ENCODE measurements at places on chromosomes 5 and 9.

- DNase-seq, result peak; percentile 16
Observed at GRCh38 chr5:60649288-60649917, 50.6 kb downstream of the DEPDC1B start.

- DNase-seq, result no peak
Observed at GRCh38 chr5:134510970-134511795, 14.3 kb upstream of the JADE2 start.

DNA sequence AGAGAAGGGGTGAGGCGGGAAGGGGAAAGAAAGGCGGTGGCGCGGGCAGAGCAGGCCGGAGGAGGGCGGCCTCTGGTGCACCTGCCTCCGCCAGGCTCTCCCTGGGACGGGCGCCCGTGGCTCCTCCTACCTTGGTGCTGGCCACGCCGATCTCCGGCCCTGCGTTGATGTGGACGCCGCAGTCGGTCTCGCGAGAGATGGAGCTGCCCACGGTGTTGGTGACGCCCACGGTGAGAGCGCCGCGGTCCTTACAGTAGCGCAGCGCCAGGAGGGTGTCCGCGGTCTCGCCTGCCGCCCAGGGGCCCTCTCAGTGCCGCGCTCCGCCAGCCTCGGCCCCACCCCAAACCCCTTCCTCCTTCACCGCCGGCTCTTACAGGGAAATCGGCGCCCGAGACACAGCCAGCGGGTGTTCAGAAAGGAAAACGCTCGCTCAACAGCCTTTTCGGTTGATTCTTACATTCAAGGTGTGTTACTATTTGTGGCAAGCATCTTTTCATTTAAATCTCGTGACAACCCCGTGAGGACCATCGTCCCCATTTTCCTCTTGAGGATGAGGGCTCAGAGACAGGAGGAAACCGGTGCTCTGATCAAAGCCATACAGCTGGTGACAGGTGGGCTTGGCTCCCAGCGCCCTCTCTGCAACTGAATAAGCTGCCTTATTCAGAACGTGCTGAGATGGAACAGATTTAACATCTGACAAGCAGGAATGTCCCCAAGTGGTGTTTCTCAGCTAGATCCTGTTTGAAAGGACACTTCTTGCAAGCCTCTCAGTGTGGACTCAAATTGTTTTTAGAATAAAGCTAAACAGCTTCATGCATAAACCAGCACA, 22.0 kb upstream of the MAPK9 start:
- no peak for DNase-seq

DNA sequence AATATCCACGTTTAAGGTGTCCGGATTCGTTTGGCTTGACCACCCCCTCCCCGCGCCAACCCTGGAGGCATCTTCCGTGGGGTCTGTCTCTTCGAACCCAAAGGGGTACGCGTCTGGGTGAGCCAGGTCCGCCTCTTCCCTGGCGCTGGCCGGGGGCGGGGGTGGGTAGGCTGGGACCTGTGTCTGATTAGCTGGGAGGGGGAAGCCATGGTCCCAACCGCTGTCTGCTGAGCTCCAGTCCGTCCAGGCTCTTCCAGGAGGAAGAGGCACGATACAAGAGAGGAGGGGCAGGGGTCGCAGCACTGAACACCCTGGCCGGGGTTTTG, at the start of gene LVRN:
LVRN (plus strand) TSS at position 237 of the 326 bp plus-strand sequence. CDS start 143 bp downstream, outside the sequence.
- DNase-seq, result no peak

- no peak for DNase-seq
Observed at GRCh38 chr9:105859428-105860091, 165.2 kb downstream of the TMEM38B start.

DNA sequence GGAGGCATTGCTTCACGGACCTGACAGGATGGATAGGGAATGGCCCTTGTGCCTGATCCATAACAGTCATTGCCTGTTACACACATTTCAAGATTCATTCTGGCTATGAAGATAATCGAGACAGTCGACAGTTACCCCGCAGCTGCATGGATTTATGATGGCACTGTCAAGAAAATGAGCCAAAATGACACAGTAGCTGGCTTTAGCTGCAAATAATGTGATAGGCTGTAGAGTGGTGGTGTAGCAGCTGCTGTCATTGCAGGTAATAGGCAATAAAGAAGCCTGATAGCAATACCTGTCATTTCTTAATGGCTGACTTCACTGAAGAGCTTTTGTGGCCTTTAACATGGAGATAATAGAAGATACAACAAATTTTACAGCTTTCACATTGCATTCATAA, 1085.2 kb upstream of the ARRDC3 start:
- DNase-seq, result no peak

- no peak for DNase-seq
Observed at GRCh38 chr5:64518793-64519192, 13.0 kb downstream of the RGS7BP start.

GRCh38 chr9:89825669-89826068, 220.9 kb downstream of the GADD45G start:
- DNase-seq, result no peak

- no peak for DNase-seq
Observed at GRCh38 chr5:62652225-62652624, 73.6 kb downstream of the LRRC70 start.

DNA sequence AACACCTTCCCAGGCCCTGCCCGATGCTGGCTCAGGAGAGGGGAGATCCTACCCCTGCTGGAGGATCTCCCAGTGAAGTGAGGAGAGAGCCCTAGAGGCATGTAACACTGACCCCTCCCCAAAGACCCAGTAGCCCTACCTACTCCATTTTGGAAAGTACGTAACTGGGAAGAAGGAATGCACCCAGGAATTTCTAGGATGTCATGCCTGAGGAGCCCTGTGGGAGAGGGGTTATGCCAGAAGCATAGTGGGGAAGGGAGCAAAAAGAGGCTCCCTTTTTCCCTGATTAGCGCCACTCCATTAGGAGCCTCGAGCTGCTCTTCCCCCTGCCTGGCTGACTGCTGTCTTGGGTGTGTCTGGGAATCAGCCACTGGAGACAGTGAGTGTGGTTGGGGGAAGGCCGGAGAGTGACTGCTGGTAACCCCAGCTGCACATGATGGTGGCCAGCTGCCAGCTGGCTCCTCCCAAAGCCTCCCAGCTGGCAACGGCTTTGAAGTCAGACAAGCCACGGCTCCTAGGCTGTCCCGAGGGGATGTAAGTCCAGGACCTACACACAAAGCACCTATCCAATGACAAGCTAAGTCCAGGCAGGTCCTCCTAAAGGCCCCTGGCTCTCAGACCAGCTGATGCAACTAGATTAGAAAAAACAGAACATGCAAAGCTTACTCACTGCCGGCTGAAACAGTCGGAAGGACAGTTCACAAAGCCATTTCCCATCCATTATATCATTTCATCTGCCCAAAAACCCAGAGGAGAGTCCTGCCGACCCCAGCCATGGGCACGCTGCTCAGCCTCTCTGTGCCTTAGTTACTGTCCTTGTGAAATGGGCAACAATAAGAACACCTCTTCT, 136.5 kb upstream of the ABCA1 start:
- peak; percentile 91 for DNase-seq

DNA sequence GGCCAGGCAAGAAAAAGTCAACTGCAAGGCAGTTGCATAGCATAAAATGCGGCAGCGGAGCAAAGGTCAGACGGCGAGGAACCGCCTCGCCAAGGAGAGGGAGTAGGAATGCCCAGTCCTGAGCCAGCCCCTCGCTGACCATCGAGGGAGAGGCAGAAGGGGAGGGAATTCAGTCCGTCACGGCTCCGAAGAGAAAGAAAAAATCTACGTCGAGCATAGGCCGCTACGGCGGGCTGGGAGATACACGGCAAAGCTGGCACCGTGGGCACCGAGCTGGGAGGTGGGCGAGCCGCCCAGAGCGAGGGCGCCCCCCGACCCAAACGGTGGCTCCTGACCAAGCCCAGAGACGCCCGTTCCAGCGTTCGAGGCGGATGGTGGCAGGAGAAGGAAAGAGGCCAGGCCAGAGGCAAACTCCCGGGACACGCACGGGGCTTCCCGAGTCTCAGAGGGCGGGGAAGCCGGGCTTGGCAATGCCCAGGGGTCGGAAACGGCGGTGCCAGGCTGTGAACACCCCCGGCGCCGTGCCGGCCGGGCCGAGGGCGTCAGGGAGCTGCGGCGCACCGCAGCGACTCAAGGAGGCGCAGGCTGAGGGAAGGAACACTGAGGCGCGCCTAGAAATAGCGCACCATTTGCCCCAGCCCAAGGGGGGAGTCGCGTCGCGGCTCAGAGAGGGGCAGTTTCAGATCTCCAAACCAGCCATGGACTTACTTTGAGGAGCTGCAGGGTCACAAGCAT, 518 bp downstream of the SPRY4 start:
- DNase-seq, result no peak

DNA sequence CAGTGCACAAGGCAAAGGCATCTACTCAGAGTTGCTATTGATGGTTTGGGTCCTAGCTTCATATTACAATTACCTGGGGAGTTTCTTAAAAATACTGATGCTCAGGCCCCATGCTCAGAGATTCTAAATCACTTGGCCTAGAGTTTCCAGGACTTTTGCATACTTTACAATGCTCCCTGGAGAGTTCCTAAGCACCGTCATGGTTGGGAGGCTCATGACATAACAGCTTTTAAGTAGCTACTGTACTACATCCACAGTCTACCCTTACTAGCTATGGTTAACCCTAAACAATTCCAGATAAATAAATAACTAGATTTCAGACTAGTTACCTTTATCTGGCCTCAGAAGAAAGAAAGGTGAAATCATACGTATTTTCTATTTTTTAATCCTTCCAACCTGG, 414.4 kb downstream of the PDE4D start:
- no peak for DNase-seq

DNA sequence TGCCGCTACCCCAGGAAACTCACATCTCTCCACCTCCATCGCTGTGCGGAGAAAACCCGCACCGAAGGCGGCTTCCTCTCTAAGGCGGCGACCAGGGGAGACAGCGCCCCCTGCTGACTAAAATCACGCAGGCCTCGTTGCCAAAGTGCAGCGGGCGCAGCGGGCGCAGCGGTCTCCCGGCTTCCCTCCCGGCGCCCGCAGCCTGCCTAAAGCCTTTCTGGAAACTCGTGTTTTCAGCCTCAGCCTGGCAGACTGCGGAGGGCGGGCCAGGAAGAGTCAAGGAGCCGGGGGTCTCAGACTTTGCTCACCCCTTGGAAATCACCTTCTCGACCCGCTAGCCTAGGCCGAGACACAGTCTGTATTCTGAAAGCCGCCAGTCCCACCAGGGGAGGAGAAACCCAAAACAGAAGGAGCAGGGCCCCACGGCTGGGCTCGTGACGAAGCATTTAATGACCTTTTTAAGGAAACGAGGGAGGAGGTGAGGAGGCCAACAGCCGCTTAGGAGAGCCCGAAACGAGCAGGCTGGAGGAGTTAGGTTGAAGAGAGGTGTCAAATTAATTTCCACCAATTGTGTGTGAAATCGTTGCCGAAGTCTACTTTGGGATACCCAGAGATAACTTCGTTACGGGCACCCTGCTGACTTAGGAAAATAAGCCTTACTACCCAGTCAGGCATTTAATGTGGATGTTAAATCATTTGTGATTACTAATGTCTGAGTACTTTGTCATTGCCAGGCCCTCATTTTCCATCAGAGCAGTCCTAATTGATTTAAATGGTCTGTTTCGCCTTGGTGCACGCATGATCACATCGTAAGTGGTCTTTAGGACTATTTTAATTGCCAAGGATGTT, 7.3 kb upstream of the FOXB2 start:
- no peak for DNase-seq

- no peak for DNase-seq
Observed at GRCh38 chr5:7078901-7079300, 317.0 kb upstream of the ADCY2 start.

DNA sequence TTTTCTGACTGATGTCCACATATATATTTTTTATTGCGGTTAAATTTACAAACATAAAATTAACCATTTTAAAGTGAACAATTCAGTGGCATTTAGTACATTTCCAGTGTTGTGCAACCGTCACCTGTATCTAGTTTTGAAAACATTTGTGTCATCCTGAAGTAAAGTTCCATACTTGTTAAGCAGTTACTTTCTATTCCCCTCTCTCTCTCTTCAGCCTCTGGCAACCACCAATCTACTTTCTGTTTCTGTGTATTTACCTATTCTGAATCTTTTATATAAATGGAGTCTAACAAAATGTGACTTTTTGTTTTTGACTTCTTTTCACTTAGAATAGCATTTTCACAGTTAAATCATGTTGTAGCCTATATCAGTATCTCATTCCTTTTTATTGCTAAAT, 480.1 kb upstream of the SMARCA2 start:
- no peak for DNase-seq

DNA sequence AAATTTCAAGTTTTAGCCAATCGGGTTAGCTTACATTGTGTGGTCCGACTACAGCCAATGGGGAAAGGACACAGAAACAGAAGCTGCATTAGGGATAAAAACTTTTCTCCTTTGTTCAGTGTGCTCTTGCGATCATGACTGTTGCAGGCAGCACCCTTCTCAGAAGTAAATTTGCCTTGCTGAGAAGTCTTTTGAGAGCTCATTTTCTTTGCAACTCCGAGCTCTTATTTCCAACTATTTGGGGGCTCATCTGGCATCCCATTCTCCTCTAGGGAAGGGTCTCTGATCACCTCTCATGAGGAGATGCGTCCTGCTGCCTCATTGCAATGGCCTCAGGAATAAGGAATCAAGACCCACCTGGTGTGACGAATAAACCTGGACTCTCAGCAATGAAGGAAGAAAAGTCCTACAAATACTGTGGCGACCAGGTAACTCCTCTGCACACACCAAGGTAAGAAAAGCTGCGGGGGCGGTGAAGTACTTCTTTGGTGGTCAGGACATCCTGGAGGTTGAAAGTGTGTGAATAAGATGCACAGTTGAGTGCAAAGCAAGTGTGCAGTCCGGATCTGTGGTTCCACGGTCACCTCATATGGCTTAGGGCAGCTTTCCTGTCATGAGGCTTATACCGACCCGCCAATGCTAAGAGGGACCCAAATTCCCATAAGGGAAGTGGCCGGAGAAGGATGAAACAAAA, 20.4 kb downstream of the CNOT8 start:
- DNase-seq, result no peak

DNA sequence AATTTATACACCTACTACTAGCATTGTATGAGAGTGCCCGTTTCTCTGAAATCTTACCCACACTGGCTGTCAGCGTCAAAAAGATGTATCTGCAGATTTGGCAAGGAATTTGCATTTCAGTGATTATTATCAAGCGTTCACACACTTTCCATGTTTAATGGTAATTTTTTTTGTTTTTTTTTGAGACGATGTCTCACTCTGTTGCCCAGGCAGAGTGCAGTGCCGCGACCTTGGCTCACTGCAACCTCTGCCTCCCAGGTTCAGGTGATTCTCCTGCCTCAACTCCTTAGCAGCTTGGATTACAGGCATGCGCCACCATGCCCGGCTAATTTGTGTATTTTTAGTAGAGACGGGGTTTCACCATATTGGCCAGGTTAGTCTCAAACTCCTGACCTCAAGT, 14.3 kb downstream of the ABL1 start:
- DNase-seq, result no peak

- peak; percentile 92 for DNase-seq
Observed at GRCh38 chr5:147403651-147404640, 105.9 kb downstream of the DPYSL3 start.

DNA sequence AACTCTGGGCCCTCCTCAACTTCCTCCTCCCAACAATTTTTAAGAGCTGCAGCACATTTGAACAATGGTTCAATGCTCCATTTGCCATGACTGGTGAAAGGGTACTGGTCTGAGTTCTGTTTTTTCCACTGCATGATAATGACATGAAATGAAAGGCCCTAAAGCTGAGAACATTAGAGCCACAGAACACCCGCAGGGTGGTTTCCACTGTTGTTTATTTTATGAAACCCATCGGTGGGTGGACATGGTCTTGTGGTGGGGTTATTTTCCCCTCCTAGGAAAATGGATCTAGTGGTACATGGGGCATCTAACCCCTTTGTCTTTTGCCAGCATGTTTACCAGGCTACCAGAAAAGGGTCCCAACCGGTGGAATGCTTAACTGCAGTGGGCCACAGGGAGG, 71.8 kb downstream of the SMARCA2 start:
- no peak for DNase-seq

All from HS-5 (cell line).